ENCODE measurements at places on chromosomes 13 and 19.

DNA sequence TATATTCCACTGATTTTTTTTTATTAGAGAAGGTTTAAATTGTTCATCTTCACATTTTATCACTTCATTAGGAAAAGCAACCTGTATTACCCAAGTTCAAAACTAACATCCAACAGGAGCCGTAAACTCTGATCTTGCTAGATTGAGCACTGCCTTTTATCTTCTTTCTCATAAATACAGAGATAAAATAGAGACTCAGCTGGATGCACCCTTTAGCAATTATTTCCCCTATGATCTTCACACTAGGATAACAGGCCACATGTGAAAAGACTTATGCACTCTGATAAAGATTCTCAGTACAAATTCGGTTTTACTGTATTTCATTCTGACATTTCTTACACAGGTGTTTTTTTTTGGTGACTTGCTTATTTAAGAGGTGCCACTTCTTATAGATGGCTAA lies 2438.2 kb upstream of the PCDH20 start:
- DNase-seq, result no peak

GRCh38 chr19:33683881-33684537 lies 62.3 kb downstream of the CHST8 start:
- peak; percentile 56 for DNase-seq

DNA sequence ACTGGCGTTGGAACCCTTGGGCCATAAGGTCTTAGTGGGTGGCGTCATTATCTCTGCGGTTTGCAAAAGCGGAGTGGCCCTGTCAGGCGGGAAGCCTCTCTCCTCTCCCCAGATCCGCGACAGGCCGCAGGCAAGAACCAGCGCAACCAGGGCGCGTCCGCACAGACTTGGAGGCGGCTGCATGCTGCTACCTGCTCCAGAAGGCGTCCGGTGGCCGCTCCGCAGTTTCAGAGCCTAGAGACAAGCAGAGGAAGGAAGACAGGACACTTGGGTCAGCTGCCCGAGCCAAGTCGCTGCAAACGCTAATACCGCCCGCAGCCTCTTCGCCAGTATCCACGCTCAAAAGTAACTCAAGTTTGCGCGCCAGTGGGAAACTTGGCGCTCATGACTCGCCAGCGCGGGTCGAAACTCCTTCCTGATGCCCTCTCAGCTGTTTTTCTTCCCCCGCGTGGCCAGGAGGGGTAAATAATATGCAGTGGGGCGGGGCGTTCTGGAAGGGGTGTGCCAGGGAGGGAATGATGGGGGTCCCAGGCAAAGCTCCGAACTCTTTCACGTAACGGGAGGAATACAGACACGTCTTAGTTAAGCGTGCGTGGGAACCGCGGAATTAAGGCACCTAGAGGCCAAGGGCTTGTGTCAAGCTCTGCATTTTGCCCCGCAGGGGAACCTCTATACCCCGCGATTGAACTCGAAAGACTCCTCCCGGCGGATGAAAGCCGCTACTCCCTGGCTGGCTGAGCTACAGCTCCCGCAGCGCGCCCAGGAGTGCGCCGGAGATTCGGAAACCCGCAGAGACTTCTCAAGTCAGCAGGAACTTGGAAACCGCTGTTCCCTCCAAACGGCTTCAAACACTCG lies at the start of gene EDNRB:
TSS of gene EDNRB (minus strand) at position 441 of the 855 bp plus-strand sequence. CDS start at position 183, 258 bp downstream.
- no peak for DNase-seq

GRCh38 chr19:55353803-55354697 lies 469 bp downstream of the COX6B2 start:
- peak; percentile 70 for DNase-seq
